ENCODE measurements at places on chromosomes 2 and 18.
A peak's percentile ranks its signal among the peaks of the same experiment; 100 is the strongest.

DNA sequence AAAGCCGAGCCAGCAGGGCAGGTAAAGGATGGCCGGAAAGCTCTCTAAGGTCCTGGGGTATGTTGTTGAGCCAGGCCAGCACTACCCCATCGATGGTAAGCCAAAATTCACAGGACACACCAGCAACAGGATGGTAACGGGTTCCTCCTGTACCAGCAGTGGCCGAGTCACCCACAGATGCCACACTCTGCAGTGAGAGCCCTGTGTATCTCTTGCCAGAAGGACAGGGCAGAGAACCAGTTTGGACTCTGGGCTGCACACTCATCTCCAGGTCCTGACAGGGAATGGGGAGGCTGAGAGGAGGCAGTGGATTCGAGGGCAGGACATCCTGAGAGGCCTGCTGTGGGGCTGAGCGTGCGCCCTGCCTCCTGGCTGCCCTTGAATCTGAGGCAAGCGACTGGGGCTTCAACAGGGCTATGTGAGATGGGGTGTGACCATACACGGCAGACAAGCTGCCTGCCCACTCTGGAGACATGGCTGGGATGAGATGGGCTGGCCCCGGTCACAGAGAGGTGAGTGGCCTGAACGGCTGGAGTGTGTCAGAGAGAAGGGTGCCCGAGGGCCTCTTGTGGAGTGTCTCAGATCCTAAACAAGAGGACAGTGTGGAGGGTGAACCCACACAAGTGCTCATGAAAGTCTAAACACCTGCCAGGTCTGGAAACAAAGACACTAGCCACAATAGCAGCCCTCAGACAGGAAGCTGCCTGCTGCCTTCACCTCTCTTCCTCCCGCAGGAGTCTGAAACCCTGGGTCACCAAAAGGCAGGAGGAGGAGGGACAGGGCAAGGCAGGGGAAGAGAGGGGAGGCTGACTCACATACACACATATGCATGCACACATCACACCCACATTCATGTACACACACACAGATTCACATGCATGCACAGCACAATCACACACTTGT, 182.3 kb downstream of the LOXHD1 start:
- DNase-seq = no peak

GRCh38 chr18:74137920-74138538, 9.6 kb downstream of the FBXO15 start:
- no peak for DNase-seq

DNA sequence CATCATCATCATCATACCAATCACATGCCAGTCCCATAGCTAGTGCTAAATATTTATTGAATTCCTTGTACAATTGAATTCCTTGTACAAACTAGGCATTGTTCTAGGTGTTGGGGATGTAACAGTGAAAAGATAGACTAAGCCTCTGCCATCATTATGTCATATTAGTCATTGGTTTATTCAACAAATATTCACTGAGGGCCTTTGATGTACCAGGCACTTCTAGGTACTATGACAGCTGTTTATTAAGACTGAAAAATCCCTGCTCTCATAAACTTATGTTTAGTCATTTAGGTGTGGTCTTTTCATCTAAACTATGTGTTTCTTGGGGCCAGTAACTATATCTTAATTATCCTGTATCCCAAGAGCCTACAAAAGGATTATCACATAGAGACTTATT, 412.3 kb upstream of the ETAA1 start:
- no peak for DNase-seq

DNA sequence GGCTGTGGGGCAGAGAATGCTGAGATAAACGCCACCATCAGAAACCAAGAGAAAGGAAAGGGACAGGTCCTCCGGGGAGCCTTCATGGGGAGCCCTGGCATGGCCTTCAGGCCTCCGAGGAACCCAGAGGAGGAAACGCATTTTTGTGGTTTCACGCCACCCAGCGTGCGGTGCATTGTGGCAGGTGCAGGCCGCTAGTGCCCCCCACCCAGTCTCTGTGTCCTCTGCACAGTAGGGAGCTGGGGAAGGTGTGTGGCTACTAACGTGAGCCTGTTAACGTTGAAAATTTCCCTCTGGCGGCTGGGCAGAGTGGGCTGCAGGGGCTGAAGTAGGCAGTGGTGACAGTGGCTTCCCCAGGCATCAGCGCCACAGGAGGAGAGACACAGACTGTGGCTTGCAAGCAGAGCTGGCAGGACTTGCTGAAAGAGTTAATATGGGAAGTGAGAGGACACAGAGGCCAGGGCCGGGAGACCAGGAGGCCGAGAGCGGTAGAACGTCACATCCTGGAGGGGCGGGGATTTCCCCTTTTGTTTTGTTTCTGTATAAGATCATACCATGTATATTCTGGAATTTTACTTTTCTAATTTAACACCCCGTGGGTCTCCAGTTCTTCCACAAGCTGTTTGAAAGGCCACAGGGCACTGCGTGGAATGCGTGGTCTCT, 166.9 kb downstream of the GBX2 start:
- DNase-seq = no peak

DNA sequence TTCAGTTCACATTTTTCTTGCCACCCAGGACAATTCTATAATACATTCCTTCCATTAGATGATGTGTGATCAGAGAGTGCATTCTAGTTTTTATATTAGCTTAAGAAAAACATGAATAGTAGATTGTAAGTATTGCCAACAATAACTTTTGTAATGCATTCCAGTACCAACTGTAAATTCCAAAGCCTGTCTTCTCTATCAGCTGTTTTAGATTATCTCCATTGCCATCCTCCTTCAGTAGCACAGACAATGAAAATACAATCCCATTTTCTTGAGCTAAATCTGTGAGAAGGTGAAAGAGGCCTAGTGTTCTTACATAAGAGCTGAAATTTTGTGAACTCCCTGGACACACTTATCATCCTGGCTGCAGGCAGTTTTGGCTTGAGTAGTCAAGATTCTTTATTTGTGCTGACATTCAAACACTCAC, 103.9 kb downstream of the CCBE1 start:
- DNase-seq = no peak

DNA sequence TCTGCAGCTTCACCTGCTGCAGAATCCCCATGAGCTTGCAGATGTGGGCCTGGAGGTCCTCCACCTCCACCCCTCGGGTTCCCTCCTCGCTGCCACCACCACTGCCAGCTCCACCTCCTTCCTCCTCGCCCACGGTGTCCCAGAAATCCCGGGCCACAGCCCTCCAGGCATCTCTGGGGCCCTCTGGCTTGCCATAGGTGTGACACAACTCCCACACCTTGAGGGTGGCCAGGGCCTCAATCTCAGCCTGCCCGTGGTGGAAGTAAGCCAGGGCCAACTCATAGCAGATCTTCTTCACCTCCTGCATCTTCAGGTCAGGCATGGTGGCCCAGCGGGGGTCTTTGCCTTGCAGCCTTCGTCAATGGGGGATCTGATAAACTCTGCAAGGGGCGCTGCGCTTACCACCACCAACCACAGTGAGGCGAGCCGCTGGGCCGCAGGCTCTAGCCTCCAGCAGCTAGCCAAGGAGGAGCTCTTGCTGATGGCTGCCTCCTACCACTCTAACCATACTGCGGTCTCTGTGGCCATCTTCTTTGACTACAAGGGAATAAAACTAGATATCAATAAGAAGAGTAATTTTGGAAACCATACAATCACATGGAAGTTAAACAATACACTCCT, 36.1 kb upstream of the ANKRD62 start:
- no peak for DNase-seq

- no peak for DNase-seq
Observed at GRCh38 chr2:42895134-42895790, 102.9 kb upstream of the HAAO start.

DNA sequence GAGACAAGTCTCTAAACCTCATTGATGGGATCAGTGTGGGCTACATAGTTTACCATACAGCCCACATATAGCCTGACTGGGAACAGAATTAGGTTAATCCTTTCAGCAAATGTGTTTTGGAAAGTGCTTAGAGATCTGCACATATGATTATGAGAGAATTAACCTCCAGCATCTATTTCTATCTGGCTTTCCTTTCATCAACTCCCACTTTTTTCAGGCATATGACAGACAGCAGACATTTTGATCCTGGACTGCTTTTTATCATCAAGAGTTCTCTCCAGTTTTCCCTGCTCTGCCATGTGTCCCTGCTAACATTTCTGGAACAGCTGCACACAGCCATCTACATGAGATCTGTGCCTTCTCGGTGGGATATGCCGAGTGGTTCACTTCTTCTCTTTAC, 139.5 kb upstream of the LRP1B start:
- DNase-seq = no peak

DNA sequence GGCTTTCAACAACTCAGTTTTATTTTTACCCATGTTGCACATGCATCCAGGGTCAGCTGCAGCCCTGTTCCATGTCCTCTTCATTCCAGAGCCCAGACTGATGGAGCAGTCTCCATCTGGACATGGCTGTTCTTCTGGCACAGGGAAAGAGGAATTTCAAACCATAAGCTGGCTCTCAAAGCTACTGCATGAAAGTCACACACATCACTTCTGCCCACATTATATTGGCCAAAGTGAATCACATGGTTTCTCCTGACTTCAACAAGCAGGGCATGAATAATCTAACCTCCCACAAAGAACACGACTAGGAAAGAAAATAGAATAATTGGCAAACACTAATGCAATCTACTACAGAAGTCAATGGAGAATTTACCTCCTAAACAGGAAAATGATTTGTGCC, 94.2 kb downstream of the FTCDNL1 start:
- no peak for DNase-seq

- no peak for DNase-seq
Observed at GRCh38 chr18:35466334-35466733, 31.4 kb downstream of the INO80C start.

- peak; percentile 81 for DNase-seq
Observed at GRCh38 chr2:171317492-171318125, 116.2 kb downstream of the METTL8 start.

DNA sequence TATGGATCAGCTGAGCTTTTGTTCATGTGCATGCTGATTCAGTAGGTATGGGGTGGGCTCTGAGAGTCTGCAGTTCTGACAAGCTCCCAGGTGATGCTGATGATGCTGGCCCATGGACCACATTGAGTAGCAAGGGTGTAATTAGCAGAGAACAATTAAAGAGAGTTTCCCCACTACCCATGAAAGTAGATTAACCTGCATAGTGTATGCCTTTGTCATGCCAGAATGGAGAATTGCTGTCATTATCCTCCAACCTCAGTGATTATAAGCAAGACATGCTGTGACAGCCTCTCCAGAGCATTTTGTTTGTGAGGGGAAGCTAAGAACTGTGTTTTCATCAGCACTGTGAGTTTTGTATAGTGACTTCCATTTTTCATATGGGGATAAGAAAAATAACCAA, 59.5 kb upstream of the LYPD1 start:
- DNase-seq = no peak

GRCh38 chr2:26172871-26173775, at the start of gene GAREM2:
GAREM2 (plus strand) TSS chr2:26173088; CDS start chr2:26173221, 133 bp downstream.
- DNase-seq = no peak

- no peak for DNase-seq
Observed at GRCh38 chr18:62781893-62782292, 66.6 kb downstream of the PHLPP1 start.

- DNase-seq = no peak
Observed at GRCh38 chr2:10432311-10433181, 15.6 kb downstream of the ODC1 start.

DNA sequence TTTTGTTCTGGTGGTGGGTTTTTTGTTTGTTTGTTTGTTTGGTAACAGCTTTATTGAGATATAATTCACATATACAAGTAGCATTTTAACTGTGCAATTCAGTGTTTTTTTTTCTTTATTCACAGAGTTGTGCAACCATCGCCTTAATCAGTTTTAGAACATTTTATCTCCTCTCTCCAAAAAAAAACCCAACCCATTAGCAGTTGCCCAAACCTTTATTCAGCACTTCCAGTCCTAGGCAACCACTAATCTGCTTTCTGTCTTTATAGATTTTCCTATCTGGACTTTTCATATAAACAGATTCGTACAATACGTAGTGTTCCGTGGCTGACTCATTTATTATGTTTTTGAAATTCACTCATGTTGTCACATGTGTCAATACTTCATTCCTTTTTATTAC, 38.7 kb downstream of the CCDC138 start:
- no peak for DNase-seq

DNA sequence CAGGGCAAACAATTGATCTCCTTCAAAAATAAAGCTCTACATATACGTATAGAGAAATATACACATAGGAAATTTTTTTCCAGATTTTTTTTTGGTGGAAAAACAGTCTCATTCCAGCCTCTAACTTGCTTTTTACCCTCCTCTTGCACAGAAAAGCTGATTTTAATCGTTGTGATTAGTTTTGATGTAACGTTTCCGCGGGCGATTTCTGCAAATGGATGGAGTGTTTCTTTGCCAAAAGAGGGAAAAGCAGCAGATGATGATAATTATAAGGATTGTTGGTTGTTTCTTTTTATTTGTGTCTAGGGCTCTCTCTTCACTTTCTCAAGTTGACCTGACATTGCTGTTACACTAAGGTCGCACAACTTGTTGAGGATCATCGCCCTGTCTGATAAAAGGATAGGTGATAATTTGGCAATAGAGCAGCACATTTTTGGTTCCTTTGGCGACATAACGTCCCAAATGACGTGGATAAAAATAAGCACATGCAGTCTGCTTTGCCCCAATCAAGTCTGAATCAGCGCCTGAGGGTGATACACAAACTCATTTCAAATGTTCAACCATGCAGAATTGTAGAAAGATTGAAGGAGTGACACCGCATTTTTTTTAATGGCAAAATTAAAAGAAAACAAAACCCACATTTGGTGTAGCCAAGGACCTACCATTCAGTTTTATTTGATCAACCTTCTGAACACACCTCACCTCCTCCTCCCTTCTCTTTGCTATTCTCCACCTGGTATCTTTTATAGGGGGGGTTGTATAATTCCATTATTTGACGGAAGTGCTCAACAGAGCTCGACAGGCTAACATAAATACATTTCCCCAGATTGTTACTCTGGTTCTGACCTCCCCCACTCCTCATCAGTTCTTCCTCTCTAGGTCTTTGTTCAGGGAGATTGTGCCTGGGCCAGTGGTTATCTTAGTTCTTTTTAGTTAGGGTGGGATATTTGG, 109.6 kb upstream of the KCTD1 start:
- DNase-seq = no peak

DNA sequence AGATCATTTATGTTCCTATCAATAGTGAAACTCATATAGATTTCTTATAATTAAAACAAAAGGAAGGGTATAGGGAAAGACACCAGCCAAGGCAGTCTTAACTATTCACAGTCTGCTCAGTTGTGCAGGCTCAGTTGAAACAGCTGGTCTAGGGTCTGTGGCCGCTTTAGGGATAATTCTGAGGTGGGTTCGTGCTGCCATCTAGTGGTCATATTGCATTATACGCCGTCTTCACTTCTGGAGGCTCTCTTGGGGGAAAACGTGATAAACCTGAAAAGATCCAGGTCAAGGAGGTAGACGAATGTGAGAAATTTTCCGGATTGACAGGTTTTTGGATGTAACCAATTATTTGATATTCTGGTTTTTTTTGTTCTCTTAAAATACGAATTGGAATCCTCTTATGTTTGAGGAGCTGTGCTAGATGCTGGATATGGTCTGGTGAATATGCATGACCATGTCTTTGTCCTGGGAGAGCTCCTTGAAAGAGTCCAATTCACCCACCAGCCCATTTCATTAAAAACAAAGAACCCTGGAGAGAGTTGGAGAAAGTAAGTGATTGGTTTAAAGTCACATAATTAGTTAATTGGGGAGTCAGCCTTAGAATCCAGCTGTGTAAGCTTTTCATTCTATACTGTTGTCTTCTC, 492.4 kb downstream of the PLCL1 start:
- DNase-seq = peak; percentile 65
